ENCODE measurements at places on chromosomes 11 and 22.

DNA sequence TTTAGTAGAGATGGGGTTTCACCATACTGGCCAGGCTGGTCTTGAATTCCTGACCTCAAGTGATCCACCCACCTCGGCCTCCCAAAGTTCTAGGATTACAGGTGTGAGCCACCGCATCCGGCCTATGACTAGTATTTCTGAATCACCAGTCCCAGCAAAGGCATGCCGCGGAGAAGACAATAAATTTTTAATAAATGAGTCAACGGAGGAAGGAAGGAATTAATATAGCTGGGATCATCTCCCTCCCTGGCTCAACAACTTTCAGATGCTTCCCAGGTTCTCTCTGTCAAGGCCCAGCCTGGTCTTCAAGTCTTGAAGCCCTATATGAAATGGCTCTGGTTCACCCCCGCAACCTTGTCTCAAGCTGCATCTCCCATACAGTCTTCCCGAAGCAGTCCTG, 45.7 kb downstream of the CYTH4 start:
- no peak for DNase-seq

DNA sequence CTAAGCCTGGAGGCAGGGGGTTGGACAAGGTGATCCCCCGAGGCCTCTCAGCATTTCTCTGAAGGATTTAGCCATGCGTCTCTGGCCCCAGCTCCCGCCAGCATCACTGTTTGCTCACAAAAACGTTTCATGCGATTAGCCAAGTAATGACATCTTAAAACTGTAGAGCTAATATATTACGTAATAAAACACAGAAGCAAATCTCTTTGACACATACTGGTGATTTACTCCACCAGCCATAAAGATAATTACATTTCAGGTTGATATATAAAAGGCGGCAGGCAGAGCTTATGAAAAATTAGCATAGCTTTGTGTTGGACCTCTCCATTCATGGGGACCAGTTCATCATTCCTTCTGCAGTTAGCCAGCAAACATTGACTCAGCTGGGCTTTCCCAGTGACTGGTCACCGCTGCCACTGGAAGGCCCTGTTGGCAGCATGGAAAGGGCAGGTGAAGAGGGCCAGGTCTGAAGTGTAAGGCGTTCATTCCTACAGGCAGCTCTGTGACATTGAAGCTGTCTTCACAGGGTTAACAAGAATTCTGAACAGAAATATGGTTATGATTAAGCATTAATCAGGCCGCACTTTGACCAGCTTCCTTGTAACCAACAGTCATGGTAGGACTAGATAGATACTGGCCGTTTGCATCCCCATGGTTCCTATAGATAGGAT, 150.3 kb downstream of the NECTIN1 start:
- no peak for DNase-seq

DNA sequence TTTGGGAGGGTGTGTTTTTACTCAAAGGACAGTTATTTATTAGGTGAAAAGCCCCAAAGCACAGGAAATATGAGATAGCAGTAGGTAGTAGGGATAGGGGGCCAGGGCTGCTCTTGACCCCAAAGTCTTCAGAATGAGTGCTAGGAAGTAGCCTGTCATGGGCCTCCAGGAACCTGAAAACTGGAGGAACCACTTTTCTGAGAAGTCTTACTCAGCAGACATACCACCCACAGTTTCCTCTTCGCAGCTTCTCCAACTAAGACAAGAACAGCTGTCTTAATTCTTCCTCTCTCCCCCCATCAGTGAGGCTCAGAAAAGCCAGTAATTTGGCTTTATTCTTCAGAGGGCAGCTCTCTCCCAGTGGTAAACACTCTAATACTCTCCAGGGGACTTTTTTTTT, 84.0 kb upstream of the CTSC start:
- DNase-seq: no peak

- no peak for DNase-seq
Observed at GRCh38 chr11:91241226-91241625, 983.4 kb upstream of the FAT3 start.

DNA sequence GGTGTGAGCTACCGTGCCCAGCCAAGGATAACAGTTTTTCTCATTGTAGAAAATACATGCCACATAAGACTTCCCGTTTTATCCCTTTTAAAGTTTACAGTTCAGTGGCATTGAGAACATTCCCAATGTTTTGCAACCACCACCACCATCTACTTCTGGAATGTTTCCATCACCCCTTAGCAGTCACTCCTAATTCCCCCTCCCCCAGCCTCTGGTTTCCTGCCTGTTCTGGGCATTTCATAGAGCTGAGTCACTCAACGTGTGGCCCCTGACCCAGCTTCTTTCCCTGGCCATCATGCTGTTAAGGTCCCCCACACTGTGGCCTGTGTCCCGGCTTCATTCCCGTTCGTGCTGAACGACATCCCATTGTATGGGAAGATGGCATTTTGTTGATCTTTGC, 30.7 kb downstream of the FGF4 start:
- no peak for DNase-seq

DNA sequence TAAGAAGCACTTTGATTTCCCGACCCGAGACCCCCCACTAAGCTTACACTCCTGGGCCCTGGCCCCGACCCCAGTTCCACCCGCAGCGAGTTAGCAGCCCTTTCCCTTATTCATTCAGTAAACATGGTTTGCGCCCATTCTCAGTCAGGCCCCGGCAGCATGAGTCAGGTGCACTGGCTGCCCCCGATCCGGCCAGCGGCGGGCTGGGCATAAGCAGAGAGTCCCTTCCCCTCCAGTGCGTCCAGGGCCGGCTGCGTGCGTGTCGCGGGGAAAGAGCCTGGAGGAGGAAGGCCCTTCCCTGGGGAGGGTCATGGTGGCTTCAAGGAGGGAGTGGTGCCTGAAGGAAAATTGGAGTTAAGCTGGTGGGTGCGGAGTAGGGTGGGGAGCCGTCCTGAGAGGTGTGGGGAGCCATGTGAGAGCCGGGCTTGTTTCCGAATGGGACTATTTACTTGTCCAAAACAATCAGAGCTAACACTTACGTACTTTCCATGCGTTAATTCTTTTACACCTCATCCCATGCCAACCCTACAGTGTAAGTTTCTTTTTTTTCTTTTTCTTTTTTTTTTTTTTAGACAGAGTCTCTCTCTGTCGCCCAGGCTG, 657 bp downstream of the IGHMBP2 start:
- peak; percentile 24 for DNase-seq

- DNase-seq: no peak
Observed at GRCh38 chr11:130692220-130692619, 224.1 kb downstream of the SNX19 start.

- no peak for DNase-seq
Observed at GRCh38 chr11:86606836-86607481, 65.5 kb downstream of the ME3 start.

- no peak for DNase-seq
Observed at GRCh38 chr22:23769321-23769965, 1.7 kb upstream of the CHCHD10 start.

DNA sequence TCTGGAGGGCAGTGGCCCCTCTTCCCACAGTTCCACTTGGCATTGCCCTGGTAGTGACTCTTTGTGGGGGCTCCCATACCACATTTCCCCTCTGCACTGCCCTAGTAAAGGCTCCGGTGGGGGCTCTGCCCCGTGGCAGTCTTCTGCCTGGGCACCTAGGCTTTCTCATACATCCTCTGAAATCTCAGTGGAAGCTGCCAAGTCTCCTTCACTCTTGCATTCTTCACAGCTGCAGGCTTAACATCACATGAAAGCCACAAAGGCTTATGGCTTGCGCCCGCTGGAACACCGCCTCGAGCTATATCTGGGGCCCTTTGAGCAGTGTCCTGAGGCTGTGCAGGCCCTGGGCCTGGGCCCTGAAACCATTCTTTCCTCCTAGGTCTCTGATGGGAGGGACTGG, 25.3 kb downstream of the PLEKHB1 start:
- DNase-seq: no peak

DNA sequence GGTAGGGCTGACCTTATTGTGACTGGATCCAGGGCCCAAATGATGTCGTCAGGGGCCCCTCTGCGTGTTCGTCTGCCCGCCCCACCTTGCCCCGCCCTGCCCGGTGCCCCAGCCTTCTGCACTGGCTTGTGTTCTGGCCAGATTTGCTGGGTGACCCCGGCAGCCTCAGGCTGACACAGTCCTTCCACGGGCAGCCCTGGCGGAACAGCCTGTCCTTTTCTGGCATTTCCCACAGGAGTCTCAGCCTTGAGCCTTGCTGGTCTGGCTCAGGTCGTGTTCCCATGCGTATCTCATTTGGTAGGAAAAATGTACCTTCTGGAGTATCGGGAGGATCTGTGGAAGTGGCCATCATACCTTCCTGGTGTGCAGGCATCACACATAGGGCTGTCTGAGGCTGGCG, 31.0 kb downstream of the IGHMBP2 start:
- no peak for DNase-seq

DNA sequence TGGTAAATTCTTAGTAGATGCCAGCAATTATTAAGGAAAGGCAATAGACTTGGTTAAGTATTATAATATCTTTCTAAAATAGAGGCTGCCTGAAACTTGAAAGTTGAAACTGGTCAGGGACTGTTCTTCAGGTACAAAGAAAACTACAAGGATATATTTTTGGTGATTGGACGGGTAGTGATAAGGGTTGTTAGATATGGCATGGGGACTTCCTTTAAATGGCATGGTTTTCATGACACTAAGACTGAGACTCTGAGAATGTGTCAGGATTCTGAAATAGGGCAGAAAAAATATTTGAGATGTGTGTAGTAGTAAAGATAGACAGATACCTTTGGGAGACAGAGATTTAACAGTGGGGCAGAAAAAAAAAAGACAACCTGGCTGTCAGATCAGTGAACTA, 108.4 kb upstream of the SLC5A12 start:
- DNase-seq: no peak

- peak; percentile 72 for DNase-seq
Observed at GRCh38 chr11:208181-208916, 841 bp downstream of the RIC8A start.

DNA sequence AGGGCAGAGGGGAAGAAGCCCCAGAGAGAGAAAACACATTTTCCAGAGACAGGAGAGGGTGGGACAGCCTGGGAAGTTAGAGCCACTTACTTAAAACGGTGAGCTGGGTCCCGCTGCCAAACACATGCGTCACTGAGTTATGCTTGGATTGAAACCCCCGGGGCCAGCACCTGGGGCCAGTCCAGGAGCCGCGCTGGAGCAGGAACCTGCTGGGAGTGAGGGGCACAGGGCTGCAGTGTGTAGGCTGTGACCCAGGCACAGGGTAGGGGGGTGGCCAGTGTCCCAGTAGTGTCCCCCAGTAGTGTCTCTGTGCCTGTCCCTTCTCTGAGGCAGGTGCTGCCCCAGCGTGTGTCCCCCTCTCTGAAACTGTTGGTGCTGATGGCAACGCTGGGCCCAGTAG, 5.2 kb downstream of the IGLL1 start:
- no peak for DNase-seq

GRCh38 chr11:59992425-59992824, 24.6 kb upstream of the OOSP4B start:
- no peak for DNase-seq

DNA sequence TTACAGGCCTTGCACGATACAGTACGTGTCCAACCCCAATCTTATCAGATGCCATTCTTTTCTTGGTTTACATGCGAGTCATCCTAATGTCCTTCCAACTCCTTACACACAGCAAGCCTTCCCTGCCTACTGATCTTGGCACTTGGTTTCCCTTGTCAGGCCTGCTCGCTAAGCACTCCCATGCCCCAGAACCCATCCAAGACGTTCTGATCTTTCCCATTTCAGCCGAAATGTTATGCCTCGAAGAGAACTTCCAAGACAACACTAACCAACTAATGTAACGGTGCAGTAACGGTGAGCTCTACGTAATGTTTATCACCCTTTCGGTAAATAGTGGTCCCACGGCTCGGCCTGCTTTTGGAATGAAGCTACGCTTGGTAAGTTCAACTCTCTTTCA, 521 bp downstream of the PES1 start:
- no peak for DNase-seq

- DNase-seq: peak; percentile 48
Observed at GRCh38 chr11:12007769-12008737, at the start of gene DKK3. Gene DKK3, minus strand, starts transcription at chr11:12008626. Its CDS starts 44 bp downstream, at chr11:12008582.

GRCh38 chr11:315516-315994, 1.7 kb downstream of the IFITM1 start:
- no peak for DNase-seq

DNA sequence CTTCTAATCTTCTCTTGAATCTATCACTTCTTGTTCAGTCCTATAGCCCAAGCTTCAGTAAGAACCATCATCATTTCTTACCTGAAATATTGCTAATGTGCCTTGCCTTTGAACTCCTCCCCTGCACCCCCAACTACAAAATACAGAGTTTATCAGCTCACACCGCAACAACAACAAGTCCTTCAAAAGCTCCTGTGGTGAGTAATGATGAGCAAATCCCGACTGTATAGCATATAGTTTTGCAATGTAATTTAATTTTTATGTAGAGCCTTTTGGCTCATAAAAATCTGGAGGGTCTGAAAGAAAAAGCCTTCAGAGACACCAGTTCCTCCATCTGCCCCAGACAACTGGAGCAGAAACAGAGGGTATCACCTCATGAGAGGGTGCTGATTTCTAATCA, 124.7 kb downstream of the ARHGAP32 start:
- DNase-seq: no peak

DNA sequence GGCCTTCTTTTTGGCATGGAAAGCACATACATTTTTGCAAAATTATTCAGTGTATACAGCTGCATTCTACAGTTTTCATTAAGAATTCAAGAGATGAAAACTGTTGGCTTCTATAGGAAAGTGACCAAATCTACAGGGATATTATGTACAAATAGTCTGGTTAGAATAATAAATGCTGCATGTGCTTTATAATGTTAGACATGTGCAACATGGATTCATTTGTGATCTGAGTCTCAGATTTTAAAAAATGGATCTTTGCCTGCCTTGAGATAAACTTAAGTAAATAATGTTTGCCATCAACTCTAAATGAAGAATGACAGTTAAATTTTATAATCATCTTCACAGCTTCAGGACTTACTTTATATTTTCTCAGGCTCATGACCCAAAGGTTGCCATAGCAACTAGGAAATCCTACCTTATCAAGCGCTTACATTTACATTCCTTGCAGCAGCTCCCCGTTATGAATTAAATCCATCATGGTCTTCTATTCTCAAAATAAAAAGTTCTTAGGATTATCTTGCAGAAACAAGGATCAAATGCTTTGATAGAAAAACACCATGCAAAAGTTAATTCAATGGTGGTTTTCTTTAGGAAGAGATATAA, 200.2 kb downstream of the CADM1 start:
- no peak for DNase-seq

GRCh38 chr11:121334973-121335710, 42.6 kb downstream of the SC5D start:
- DNase-seq: no peak

All from WTC11 (cell line).